ENCODE measurements at places on chromosomes 16 and 17.
A peak's percentile ranks its signal among the peaks of the same experiment; 100 is the strongest.

- no peak for DNase-seq
Observed at GRCh38 chr17:80772906-80773242, 218.8 kb upstream of the CHMP6 start.

DNA sequence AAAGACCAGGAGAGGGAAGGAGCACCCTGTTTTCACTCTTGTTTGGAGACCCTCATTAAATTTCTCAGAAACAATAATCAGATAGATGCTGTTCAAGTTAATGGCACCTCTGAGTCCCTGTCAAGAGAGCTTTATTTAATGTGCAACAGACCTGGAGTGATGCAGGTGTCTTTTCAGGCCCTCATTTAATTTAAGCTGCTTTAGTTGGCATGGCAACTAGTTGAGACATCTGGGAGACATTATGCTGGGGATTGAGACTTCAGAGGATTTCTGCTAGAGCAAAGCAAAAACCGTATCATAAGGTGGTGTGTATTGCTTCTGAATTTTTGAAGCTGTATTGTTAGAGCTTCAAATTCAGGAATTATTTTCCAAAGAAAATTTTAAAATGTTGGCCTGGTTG lies 108.5 kb downstream of the NLK start:
- DNase-seq: no peak

DNA sequence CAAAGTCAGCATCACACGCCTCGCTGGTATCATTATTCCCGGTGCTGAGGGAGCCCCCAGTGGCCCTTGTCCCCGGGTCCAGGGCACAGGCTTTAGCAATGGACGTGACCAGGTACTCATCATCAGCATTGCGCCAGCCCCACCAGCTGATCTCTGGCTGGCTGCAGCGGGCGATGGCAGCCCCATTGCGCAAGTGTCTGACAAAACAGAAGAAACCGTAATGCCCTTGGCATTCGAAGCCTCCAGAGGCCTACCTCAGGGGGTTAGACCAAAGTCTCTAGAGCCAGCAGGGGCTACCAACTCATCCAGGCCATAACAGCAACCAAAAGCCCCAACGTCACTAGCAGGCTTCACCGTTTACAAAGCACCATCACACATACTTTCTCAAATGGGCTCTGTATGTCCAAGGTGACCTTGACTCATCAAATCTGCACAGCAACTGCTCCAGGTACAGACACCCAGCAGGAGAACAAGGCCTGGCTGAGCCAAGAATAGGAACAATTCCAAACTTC lies 7.3 kb downstream of the MTMR4 start:
- no peak for DNase-seq

GRCh38 chr17:80439499-80439898 lies 24.5 kb downstream of the ENDOV start:
- no peak for DNase-seq

- no peak for DNase-seq
Observed at GRCh38 chr17:66799849-66800537, 34.9 kb upstream of the CACNG5 start.

DNA sequence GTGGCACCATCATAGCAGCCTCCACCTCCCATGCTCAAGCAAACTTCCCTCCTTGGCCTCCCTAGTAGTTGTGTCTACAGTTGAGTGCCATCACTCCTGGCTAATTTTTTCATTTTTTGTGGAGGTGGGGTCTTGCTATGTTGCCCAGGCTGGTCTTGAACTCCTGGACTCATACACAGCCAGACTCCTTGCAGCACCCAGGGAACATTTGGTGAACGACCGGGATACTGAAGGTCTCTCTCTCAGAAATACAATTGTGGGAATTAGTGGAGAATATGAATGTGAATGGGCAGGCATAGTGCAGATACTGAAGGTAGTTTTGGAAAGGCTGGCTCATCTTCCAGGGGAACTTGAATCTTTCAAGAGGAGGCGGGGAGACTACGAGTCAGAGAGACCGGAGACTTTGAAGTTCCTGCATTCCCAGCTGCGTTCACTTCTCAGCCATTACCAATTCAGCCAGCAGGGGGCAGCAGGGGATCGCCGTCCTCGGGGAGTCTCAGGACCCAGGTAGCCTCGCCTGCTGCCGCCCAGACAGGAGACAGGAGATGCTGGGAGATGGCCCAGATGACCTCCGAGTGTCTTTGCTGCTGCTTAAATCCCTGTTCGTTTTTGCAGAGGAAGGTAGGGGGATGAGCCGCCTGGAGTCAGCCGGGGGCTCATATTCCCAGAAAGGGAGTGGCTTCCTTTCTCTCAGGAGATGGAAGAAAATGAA lies 68.6 kb downstream of the HAPSTR1 start:
- peak; percentile 59 for DNase-seq

GRCh38 chr17:73316919-73317505 lies 5.2 kb upstream of the CDC42EP4 start:
- no peak for DNase-seq

- no peak for DNase-seq
Observed at GRCh38 chr16:4517812-4518680, 20.5 kb downstream of the CDIP1 start.

DNA sequence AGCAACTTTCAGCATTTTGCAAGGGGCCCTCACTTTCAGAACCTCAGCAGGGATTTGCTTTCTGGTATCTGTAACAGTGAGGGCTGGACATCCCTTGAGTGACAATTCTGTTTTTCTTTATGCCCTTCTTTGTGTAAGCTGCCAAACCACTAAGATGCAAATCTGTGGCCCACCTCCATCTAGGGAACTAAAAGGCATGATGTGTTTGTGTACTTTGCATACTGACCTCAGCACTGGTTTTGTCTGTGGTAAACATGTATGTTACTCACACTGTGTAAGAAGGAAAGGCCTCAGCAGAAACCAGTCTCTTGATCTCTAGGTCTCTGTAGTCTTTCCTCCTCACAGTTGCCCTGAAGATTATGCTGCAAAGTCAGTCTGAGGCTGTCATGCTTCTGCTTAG lies 396.6 kb upstream of the DYNLRB2 start:
- DNase-seq: no peak

DNA sequence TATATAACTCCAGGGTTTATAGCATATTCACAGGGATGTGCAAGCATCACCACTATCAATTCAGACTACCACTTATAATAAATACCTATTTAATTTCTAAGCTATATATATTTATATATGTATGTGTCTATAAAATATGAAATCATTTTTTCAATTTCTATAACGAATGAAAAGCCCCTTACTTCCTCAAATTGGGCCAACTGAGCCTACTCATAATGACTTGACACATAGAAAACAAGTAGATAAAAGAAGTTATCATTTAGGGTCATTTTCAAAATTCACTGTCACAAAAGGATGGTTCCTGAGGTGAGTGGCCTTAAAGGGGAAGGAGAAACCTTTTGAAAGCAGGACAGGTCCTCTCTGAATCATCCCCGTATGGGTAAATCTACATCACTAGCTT lies 114.1 kb downstream of the ADCY9 start:
- no peak for DNase-seq

DNA sequence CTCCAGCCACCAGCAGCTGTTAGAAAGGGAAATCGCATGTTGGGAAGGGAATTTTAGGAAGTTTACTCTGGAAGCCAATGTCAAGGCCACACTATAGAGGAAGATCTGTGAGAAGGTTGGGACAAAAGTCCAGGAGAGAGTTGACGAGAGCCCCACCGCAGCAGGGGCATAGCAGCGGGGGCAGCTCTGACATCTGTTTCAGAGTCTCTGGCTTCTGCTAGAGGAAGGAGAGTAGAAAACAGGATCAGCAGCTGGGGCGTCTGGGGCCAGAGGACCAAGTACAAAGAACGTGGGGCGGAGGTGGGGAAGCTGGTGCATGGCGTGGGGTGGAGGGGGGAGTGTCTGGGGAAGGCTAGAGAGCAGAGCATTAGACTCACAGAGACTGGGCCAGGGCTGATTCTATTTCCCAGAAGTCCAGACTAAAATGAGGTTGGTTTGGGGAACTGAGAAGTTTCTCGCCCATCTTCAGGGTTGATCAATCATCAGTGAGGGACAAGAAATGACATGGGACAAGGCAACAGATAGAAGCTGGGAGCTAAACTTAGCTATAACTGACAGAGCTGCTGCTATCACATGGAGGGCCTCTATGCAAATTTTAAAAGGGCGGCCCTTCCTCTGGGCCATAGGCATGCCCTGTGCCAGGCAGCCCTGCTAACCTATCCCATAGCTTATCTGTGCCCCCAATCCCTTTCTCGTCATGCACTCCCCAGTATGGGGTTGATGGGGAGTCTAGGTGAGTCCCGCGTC lies 1.2 kb downstream of the RABEP2 start:
- DNase-seq: no peak

DNA sequence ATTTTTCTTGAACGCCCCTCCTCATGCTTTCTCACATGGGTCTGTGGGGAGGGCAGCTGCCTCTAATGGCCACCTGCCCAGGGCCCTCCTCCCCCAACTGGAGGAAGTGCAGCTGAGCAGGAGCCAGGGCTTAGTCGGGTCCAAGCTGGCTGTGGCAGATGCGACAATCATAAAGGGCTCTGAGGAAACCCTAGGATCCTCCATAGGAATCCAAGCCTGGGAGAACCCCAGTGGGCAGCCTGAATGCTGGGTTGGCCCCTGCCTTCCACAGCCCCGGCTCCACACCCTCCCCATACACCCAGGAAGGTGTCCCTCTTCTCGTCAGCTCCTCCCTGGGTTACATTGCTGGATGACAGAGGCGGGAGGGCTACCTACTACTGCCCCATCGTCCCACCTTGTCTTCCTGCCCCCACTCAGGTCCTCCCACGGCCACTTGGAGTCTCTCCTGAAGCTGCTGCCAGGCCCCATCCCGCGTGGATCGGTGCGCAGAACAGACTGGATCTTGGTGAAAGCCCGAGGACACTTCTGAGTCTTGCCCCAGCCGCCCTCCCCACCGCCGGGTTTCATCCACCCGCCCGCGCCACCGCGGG lies 15.6 kb upstream of the CBFB start:
- DNase-seq: no peak

GRCh38 chr16:88969361-88969831 lies 7.6 kb downstream of the CBFA2T3 start:
- DNase-seq: no peak

DNA sequence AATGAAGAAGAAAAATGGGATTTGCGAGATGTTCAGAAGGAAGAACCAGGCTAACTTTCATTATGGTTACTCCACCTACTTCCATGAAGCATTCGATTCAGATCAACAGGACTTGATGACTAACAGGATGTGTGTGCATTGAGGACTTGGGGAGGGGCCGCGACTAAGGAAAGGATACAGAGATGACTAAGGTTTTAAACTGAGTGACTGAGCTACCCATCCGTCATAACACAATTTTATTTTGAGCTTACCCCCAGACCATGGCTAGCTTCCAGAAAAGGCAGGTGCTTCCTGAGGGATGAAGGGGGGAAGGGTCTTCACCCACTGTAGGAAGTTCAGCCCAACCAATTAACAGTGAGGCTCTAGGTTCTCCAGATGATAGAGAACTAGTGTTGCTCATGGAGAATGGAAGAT lies 2.5 kb upstream of the CDYL2 start:
- DNase-seq: peak; percentile 61

DNA sequence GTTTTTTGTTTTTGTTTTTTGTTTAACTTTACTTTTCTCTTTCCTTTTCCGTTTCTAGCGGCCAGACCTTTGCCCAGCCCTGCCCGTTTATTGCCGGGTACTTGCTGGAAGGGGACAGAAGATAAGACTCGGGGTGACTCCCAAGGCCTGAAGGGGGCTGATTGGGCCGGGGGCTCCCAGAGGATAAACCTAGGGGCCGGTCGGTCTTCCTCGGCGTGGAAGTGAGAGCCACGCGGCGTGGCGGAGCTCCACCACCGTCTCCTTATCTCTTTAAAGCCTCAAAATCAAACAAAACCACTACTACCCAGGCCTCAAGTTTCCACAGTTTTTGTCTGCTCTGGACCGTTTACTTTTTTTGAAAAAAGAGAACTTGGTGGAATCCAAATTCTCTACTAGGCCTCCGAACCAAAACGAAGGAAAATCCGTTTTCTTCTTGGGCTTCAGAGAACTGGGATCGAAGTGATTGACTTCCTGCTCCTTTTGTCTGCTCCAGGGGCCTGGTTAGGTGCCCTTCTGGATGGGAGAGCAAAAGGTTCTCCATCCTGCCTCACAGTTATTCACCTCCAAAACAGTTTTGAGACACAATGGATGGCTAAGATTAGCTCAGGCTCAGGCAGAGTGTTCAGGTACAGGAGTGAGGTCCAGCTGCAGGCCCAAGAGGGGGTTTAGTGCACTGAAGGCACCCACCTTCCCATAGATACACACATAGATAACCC lies 8.5 kb upstream of the HOXB9 start:
- no peak for DNase-seq

GRCh38 chr16:69130461-69130860 lies 1.9 kb downstream of the CHTF8 start:
- DNase-seq: no peak

- DNase-seq: no peak
Observed at GRCh38 chr17:2780256-2780655, 16.0 kb upstream of the RAP1GAP2 start.

- no peak for DNase-seq
Observed at GRCh38 chr16:81834868-81835267, 55.8 kb downstream of the PLCG2 start.

- DNase-seq: no peak
Observed at GRCh38 chr17:74240618-74241205, 27.3 kb downstream of the TTYH2 start.

DNA sequence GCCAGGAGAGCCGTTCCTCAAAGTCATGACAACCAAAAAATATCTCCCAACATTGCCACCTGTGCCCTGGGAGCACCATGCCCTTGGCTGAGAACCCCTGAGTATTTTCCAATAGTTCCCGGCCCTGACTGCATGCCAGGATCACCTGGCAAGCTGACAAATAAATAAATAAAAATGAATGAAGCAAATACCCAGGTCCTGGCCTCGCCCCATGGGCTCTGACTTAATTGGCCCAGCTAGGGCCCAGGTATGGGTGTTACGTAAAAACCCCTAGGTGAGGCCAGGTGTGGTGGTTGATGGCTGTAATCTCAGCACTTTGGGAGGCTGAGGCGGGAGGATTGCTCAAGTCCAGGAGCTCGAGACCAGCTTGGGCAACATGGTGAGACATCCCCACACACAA lies 2.7 kb upstream of the C16orf74 start:
- no peak for DNase-seq

DNA sequence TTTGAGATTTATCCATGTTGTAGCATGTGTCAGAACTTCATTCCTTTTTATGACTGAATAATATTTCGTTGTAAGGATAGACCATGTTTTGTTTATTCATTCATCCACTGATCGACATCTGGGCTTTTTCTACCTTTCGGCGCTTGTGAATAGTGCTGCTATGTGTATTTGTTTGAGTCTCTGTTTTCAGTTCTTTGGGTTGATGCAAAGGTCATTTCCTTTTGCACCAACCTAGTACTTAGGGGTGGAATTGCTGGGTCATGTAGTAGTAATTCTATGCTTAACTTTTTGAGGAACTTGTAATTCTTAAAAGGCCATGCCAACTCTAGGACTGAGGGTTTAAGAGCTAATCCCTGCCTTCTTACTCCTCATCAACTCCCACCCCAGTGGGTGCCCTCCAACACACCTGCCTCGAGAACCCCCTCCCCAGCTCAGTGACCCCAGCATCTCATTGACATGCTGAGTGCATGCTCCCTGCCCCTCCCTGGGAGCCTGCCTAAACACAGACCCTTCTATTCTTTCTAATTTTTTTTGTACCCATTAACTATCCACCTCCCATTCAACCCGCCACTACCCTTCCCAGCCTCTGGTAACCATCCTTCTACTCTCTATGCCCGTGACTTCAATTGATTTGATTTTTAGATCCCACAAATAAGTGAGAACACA lies 51.2 kb downstream of the ABAT start:
- no peak for DNase-seq

GRCh38 chr17:81354954-81355347 lies 40.3 kb upstream of the BAHCC1 start:
- DNase-seq: no peak
